GM12878 (cell line): ENCODE measurements at places on chromosomes 16 and 17.

DNA sequence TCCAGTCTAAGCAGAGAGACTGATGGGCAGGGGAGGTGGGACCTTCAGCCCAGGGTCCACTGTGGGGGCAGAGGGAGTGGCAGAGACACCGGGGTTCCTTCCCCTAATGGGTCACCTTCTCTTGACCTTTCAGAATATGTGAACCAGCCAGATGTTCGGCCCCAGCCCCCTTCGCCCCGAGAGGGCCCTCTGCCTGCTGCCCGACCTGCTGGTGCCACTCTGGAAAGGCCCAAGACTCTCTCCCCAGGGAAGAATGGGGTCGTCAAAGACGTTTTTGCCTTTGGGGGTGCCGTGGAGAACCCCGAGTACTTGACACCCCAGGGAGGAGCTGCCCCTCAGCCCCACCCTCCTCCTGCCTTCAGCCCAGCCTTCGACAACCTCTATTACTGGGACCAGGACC, 2.8 kb downstream of the MIEN1 start:
- no peak for DNase-seq

GRCh38 chr16:55746081-55746480, 86.8 kb downstream of the CES1 start:
- DNase-seq: no peak

DNA sequence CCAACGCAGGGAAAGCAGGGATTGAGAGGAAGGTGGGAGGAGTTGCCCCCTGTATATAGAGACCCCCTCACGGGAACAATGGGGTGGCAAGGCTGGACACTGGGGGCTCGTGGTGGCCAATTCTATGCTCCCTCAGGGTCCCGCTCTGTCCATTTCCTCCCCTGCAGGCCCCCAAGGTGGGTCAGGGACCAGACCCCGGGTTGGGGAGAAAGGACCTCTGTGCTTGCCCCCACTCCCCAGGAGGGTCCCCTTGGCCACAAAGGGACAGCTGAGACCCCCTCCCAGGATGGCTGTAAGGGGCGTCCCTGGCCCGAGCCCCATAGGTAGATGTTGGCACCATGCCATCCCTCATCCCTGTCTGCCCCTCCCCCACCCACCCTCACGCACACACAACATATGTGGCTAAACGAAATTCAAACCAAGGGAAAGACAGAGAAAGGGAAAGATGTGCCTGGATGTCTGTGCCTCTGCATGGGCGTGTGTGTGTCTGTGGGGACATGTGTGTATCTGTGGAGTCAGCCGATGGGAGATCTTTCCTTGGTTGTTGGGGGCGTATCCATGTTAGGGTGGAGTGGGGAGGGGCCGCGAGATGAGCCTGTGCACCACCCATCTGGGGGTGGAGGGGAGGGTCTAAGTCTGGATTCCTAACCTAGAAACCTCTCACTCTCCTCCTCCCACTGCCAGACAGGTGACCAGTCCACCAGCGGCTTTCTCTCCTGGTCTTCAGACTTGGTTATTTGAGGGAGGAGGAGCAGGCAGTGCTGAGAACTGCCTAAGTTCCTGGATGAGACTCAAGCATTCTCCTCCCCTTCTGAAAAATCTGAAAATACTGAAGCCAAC, 642 bp upstream of the NEUROD2 start:
- no peak for DNase-seq

GRCh38 chr17:57425431-57425830, 169.1 kb downstream of the MSI2 start:
- no peak for DNase-seq

DNA sequence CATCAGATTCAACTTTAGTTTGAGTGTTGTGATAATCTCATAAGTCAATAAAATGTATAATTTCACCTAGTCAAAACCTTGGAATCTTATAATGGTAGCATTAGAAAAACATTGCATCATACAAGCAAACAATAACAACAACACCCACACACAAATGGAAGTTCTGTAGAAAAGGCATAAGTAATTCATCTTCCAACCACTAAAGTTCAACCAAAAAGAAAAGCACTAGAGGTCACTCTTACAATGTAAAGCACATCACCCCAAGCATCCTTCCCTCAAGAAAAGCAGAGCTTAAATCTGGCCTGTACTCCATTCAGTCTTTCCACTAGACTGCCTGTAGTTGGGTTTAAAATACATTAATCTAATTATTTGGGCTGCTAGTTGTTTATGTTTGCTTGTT, 1.8 kb downstream of the CNTNAP4 start:
- no peak for DNase-seq
